NCI-H1105 treated with DMSO at 0.1 percent for 48 hours (cell line): ENCODE measurements at places on chromosomes 12 and 14.

GRCh38 chr14:70020352-70021170 is 141.3 kb downstream of the SMOC1 start:
- no peak for DNase-seq

- peak; percentile 40 for DNase-seq
Observed at GRCh38 chr14:91947475-91948184, at the start of gene FBLN5. Gene FBLN5 (minus strand): TSS chr14:91947694. CDS start chr14:91947229, 465 bp downstream.

- DNase-seq = peak; percentile 49
Observed at GRCh38 chr12:9049520-9050133, 60.3 kb downstream of the KLRG1 start.

- DNase-seq = no peak
Observed at GRCh38 chr12:50296554-50296953, 13.2 kb upstream of the LIMA1 start.

DNA sequence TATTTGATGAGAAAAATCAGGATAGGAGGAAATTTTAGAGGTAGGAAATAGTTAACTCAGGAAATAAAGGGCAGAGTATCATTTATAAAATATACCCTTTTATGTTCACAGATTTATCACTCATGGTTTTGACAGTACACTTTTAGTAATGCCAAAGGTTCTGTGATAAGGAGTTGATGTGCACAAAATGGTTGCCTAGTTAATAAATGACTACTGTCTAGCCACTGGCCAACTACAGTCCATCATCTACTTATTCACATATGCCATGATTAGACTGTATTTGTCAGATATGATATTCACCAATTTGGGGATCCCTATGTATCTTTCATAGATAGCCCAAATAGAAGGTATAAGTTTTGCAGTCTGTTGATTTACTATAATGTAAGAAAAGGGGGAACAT is 19.2 kb upstream of the GXYLT1 start:
- DNase-seq = no peak

- DNase-seq = peak; percentile 30
Observed at GRCh38 chr14:60488175-60488574, 2.3 kb upstream of the C14orf39 start.

GRCh38 chr14:61106271-61106958 is 125.4 kb downstream of the SLC38A6 start:
- DNase-seq = no peak
